ENCODE measurements at places on chromosomes 3 and 15. TPM values are rescaled to one million over a fixed set of nuclear protein-coding genes. Genes with fewer than 3 reads are reported as not detected.

The TRH gene
- not detected for total RNA-seq

GRCh38 chr15:40439960-40440742 lies 602 bp upstream of the BAHD1 start:
- DNase-seq = no peak

DNA sequence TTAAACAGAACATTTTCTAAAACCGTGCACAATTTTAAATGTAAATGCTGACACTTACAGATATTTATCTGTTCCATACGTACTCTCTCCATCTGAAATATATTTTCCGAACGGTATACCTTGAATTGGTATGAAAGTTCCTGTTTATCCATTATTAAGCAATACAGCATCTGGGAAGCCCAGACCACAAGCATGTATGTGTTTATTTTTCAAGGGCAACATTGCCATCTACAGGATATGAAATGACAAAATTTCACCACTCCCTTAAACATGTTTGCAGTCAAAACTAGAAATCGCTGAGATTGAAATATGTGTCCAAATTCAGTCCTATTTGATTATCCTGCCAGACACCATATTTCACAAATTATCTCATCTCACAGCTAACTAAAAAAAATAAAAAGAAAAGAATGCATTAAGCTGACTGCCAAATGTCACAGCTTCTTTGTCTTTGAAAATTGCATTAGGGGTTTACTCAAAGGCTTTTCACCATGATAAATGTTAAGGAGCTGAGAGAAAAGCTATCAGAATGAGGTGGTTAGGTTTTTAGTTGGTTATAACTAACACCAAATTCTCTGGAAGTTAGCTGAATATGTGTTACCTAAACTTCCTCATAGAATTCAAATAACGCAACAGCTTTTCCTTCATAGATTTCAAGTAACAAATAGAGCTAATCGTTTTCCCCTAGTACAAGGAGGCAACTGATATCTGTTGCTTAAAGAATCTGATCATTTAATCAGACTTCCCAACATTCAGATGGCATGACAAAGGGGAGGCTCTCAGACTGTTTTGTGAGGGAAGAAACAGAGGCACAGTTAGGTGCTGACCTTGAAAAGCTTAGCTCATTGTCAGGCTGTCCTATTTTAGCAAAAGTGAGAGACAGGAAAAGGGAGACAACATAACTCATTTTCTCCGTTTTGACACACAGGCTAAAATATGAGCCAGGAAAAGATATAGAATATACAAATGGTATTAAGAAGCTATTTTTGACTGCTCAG lies 533.1 kb downstream of the TBL1XR1 start:
- DNase-seq = no peak

GRCh38 chr3:100183608-100184125 lies 69.4 kb upstream of the FILIP1L start:
- DNase-seq = no peak

DNA sequence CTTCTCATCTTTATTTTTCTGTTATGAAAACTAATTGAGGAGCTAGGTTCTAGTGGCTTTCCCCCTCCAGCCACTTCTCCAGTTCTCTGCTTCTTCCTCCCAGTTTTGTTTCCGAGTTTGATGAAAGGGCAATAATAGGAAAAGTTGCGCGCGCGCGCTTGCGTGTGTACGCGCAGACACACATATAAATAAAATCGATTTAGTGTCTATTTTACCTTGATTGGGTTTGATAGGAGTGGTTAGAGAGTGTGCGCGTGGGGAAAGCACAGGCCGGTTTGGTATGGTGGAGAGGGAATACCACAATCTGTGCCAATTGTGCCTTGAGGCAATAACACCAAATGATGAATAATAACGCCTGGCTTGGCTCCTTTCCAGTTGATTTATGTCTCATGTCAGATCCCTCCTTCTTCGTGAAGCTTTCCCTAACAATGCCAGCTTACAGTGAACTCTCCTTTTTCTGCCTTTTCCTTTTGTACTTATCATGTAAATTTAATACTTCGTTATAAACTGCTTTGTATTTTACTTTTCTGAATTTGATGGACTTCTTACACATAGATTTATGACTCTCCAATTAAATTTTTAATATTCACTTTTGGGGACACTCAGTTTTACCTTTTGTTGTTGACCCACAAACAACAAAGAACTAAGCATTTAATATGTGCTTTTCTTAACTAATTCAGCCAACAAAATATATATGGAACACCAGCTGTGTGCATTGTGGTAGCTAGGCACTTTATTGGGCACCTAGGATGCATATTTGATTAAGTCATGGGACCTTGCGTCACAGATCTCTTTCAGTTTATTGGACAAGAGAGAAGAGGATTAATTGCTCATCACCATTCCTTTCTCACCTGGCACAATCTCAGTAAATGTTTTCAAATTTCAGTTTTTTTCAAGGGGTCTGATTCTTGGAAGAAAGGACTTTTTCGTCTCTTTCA lies 1.7 kb downstream of the TIPARP start:
- DNase-seq = peak; percentile 73

- DNase-seq = no peak
Measured at GRCh38 chr15:51030649-51031316, 63.9 kb downstream of the TNFAIP8L3 start.

GRCh38 chr15:60583946-60584345 lies 105.0 kb upstream of the ICE2 start:
- no peak for DNase-seq

Measured in Right ventricle myocardium inferior (tissue), 1 donor.